Pons (tissue), 1 donor: ENCODE measurements at places on chromosomes 3 and 15.

DNA sequence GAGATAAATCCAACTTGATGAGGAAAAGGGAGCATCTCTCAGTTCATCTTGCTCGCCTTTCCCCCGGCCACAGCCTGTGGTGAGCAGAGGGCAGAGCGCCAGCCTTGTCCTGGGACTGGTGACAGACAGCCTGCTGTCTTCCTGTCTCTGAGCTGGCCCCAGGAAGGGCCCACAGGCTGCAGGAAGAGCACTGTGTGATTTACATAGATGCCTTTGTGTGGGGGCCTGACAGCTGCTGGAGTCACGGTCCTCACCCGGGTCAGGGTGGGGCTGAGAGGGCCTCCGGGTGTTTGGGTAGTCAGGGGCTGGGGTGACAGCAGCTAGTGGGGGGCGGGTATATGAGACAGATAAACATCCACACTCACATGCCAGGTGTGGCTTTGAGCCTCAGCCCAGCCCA, 29.3 kb downstream of the PLA2G4D start:
- DNase-seq: peak; percentile 44

GRCh38 chr3:171363202-171363601, 97.0 kb downstream of the TNIK start:
- DNase-seq: peak; percentile 25

- DNase-seq: no peak
These were observed 49.4 kb downstream of the SEMA3G start for GRCh38 chr3:52395503-52395865.

GRCh38 chr3:36482256-36482655, 102.0 kb downstream of the STAC start:
- no peak for DNase-seq

DNA sequence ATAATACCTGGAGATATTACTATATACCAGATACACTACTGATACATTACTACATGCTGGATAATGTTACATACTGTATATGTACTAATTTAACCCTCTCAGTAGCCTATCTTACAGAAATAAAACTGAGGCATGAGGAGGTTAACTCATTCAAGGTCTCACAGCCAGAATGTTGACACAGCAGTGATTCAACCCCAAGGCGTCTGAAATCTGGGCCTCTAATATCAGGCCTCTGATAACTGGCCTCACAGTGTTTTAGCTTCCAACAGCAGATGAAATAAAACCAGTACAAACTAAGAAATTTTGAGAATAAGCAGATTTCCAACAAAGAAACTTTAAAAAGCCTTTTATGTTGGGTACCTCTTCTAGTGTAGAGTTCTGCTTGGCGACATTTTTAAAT, 23.4 kb downstream of the DZIP1L start:
- no peak for DNase-seq

DNA sequence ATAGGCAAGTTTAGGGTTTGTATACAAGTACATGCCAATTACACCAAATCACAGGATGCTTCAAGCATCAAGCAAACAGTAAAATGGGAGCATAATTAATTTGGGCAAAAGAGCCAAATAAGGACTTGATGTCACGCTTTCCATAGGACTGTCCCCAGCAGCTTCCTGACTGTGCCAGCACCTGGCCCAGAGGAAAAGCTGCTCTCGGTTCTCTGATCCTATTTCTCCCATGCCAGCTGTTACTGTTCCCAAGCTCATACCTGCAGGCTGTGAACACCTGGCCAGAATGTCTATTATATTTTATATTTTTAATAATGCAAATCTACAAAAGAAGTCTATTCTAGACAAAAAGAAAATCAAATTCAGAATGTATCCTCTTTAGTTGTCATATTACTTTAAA, 12.2 kb downstream of the ZXDC start:
- DNase-seq: no peak

GRCh38 chr3:87982421-87982820, 76.4 kb downstream of the CGGBP1 start:
- DNase-seq: no peak

- no peak for DNase-seq
These were observed 134.8 kb downstream of the MFSD1 start for GRCh38 chr3:158936530-158937113.

GRCh38 chr15:56797720-56798275, 64.5 kb upstream of the ZNF280D start:
- no peak for DNase-seq

DNA sequence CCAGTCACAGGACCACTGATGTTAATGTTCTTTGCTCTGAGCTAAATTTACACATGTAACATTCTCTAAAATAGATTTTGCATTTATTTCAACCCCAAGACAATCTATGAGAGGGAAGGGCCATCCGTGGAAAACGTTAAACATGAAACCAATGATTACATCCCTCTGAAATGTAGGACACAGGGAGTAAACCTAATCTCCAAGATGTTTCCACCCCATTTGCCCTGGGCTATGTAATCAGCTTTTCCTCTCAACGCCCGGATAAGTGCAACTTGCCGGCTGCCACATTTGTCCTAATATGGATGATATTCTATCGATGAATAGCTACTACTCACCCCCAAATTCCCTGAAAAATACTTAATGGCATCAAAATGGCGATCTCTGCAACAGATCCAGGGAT, 6.4 kb upstream of the FMN1 start:
- no peak for DNase-seq

- DNase-seq: no peak
These were observed 610.0 kb upstream of the ZNF385D start for GRCh38 chr3:22360970-22361369.

- DNase-seq: no peak
These were observed 220.0 kb downstream of the ABHD5 start for GRCh38 chr3:43910750-43911149.

- DNase-seq: no peak
These were observed 486.7 kb downstream of the IL5RA start for GRCh38 chr3:2623436-2623835.

DNA sequence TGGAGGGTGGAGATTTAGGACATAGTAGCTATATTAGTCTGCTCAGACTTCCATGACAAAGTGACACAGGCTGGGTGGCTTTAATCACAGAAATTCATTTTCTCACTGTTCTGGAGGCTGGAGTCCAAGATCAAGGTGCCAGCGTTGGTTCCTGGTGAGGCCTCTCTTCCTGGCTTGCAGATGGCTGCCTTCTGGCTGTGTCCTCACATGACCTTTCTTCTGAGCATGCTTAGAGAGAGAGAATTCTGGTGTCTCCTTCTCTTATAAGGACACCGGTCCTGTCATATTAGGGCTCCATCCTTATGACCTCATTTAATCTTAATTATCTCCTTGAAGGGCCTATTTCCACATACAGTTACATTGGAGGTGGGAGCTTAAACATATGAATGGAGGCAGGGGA, 14.9 kb upstream of the SHC4 start:
- DNase-seq: no peak

GRCh38 chr15:29316422-29316821, 46.8 kb upstream of the NSMCE3 start:
- DNase-seq: no peak

DNA sequence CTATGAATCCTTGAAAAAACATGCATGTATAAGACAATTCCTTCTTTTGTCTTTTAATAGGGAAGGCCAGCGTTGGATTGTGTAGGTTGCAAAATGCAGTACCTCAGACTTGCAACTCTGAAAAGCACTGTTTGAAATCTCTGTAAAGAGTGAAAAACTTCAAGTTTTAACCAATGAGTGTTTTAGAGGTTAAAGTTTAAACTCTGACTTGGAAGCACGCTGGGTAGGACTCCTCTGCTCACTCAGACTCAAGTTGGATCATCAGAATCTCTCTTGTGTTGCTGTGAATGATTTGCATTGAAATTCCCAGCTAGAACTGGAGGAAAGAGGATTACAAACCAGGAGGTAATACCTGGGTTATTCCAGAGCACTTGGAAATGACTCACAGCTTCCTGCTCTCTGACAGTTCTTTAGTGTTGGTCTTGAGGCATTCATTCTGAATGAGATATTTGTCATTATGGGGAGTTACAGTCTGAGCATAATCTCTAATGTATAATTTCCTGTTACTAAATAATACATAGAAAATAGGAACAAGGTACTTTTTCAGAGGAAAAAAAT, 49.1 kb downstream of the PLS1 start:
- no peak for DNase-seq

GRCh38 chr15:35047996-35048395, 37.1 kb downstream of the NANOGP8 start:
- DNase-seq: no peak
